ENCODE measurements at places on chromosomes 4 and X. TPM values are rescaled to one million over a fixed set of nuclear protein-coding genes. Genes with fewer than 3 reads are reported as not detected.

DNA sequence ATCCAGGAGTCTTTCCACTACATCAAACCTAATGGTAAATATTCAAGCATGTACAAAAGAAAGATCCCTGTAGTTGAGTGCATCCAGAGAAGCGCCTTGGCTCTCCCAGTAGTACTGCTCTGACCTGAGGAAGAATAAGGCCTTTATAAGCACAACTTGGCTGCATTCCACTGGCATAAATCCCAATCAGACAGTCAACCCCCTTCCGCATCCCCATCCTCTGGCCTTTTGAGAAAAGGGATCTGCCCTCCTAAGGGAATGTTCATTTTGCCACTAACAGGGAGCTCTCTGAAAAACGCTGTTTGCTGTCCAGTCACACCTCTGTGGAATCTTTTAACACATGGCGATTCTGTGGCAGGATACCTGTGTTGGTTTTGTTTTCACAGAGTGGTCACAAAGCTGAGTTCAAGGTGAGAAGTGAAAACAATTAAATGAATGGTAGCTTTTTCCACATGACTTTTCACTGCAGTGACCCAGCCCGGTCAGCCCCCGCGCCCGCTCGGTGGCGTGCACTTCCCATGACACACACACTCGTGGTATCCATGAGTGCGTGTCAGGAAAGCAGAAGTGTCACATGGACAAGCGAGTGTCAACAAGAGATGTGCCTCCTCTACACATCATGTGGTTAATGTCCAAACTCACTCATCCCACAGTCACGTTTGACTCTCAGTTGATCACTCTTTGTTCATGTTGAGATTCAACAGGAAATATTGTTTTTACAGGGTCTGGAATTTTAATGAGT lies 112.2 kb upstream of the ENPP6 start:
- H3K4me1 ChIP-seq: peaks cover 20% of the 10 kb centered on the region
- peak; percentile 60 for DNase-seq
- H3K36me3 ChIP-seq: no peaks in the 10 kb centered on the region
- no peaks in the 10 kb centered on the region for H3K27me3 ChIP-seq
- H3K4me3 ChIP-seq: no peak overlapping the region

GRCh38 chr4:176906709-176907108 lies 114.0 kb upstream of the VEGFC start:
- no peak for DNase-seq
- H3K4me1 ChIP-seq: peaks cover 3% of the 10 kb centered on the region
- no peaks in the 10 kb centered on the region for H3K27me3 ChIP-seq
- no peak overlapping the region for H3K27ac ChIP-seq

Gene CSN2
- total RNA-seq: not detected

DNA sequence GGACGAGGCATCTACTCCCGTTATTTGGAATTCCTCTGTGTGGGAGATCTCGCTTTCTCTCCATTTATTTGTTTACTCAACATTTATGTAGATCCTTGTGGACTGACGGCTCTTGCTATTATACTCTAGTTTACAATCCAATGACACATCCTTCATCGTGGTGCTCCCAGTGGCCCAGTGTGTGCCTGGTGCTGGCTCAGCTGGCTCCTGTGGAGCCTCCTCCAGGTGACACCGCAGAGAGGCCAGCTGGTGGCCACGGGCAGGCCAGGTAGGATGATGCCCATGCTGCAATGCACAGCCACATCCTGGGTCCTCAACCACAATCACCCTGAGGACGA lies 84.0 kb upstream of the AFAP1 start:
- H3K27me3 ChIP-seq: no peaks in the 10 kb centered on the region
- no peak overlapping the region for H3K27ac ChIP-seq
- H3K4me3 ChIP-seq: no peak overlapping the region
- no peaks in the 10 kb centered on the region for H3K4me1 ChIP-seq
- H3K36me3 ChIP-seq: no peaks in the 10 kb centered on the region
- DNase-seq: no peak

DNA sequence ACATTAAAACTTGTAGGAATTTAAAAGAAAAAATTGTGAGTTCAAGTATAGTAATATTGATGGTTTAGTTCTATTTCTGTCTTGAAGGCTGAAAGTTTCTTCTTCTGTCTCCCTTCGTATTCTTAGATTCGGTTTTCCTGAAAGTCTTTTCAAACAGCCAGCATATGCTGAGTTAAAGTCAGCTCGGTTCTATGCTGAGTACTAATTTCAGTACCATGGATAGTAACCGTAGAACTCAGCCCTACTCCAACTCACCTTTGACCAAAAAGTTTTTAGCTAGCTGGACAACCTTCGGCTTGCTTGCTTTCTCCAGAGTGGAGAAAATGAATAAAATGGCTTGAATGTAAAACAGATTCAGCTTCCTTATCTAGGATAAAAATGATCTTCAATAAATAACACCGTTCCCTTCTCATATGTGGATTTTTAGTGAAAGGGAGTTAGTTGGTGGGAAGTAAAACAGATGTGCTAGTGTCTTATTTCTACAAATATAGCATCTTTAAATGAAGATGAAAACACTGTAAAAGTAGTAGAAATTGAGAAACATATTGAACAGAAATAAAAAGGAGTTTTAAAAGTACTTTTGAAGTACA lies 5.2 kb downstream of the POU4F2 start:
- no peak for DNase-seq
- H3K36me3 ChIP-seq: peaks cover 2% of the 10 kb centered on the region
- H3K27me3 ChIP-seq: peaks cover 64% of the 10 kb centered on the region
- H3K4me1 ChIP-seq: peaks cover 7% of the 10 kb centered on the region

GRCh38 chr4:32697281-32697814 lies 1977.2 kb downstream of the PCDH7 start:
- H3K4me3 ChIP-seq: no peak overlapping the region
- DNase-seq: no peak
- no peaks in the 10 kb centered on the region for H3K36me3 ChIP-seq
- H3K27me3 ChIP-seq: no peaks in the 10 kb centered on the region

DNA sequence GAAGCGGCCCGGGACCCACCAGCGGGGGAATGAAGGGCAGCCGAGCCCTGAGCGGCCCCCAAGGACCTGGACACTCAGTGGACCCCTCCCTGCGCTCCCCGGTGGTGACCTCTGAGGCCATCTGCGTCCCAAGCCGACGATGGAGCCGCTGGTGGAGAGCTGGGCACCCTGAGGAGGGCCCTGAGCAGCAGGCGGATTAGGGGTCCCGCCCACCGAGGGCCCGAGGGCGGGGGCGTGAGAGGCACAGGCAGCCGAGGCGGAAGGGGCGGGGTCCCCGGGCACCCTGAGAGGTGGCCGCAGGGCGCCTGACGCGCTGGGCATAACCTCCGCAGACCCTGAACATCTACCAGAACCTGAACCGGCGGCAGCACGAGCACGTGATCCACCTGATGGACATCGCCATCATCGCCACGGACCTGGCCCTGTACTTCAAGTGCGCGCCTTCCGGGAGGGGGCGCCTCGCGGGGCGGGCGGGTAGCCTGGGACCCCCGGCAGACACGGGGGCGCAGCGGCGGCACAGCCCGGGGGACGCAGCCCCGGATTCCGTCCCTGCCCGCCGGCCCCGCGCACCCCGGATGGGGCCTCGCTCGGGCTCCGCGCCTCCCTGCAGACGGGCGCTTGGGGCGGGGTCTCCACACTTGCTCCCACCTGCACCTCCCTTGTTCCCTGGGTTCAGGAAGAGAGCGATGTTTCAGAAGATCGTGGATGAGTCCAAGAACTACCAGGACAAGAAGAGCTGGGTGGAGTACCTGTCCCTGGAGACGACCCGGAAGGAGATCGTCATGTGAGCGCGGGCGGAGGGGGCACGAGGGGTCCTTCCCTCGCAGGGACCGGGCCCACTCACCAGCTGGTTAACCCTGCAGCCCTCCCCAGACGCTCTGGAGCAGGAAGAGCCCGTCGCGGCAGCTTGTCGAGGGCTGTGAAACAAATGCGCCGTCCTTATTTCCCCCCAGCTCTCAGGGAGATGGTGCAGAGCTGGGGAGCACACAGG lies 10.3 kb downstream of the ATP5ME start:
- peaks cover 12% of the 10 kb centered on the region for H3K4me1 ChIP-seq
- peak overlapping the region; percentile 83 for H3K4me3 ChIP-seq
- H3K27ac ChIP-seq: peak overlapping the region; percentile 82
- H3K36me3 ChIP-seq: peaks cover 5% of the 10 kb centered on the region
- DNase-seq: peak; percentile 82

Gene SMIM31
- total RNA-seq: not detected

Gene TMEM129
- total RNA-seq: 18.1 TPM

DNA sequence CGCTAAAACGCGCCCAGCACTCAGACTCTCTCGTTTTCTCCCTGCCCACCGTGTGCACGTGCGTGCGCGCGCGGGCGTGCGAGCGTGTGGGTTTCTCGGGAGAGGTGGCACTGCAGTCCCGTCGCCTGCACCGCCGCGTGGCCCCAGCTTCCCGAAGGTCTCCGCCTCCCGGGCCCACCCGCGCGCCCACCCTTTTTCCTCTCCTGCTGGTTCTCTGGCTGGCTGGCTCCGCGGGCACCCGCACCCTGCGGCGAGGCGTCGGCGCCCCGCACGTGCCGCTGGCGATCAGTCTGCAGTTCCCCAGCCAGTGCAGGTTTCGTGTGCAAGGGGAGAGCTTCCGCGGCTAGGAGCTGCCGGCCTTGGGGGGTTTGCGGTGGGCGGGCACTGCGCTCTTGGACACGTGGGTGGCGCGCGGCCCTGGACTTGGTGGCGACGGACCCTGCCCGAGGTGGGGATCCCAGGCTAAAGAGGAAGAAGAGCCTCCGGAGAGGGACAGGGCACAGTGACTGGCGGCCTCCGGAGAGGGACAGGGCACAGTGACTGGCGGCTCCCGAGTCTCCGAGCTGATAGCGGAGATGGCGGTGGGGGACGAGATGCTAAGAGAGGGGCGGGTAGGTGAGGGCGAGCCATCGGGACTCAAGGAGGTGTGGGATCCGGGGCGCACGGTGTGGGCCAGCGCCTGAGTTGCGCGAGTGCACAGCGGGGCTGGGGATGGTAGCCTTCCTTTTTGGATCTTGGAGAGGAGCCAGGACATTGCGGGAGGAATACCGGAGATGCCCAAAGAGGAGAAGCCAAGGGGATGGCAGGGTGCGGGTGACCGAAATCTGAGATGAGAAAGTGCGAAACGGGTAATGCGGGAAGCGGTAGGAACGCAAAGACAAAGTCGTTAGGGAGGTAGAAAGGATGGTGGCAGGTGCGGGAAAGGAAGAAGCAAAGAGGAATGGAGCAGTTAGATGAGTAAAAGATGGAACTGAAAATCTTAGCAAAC lies at the start of gene FAM184B:
Gene FAM184B (minus strand): TSS at position 322 of the 988 bp plus-strand sequence. CDS start 322 bp downstream, outside the sequence.
- H3K36me3 ChIP-seq: no peaks in the 10 kb centered on the region
- H3K4me1 ChIP-seq: peaks cover 11% of the 10 kb centered on the region
- H3K27me3 ChIP-seq: peaks cover 33% of the 10 kb centered on the region
- no peak within 1 kb of the TSS for H3K27ac ChIP-seq
- DNase-seq: no peak

DNA sequence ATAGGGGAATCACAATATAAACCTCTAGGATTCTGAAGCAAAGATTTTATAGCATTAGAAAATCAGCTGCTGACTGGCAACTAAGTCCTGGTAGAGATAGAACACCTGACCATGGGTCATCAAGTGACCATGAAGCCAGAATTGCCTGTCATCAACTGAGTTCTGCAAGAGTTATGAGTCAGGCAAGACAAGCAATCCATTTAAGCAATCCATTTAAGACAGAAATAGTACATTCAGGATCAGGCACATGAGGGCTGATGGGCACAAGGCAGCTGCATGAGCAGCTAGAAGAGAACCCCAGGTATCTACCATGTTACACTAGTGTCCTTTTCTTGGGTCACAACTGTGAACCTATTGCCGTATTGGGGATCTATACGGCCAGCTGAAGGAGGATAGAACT lies 98.9 kb downstream of the SPRY1 start:
- no peaks in the 10 kb centered on the region for H3K36me3 ChIP-seq
- DNase-seq: no peak
- peaks cover 6% of the 10 kb centered on the region for H3K27me3 ChIP-seq
- no peaks in the 10 kb centered on the region for H3K4me1 ChIP-seq

- no peaks in the 10 kb centered on the region for H3K4me1 ChIP-seq
- no peak overlapping the region for H3K4me3 ChIP-seq
- H3K36me3 ChIP-seq: no peaks in the 10 kb centered on the region
- no peaks in the 10 kb centered on the region for H3K27me3 ChIP-seq
- no peak for DNase-seq
- no peak overlapping the region for H3K27ac ChIP-seq
These were observed 1077.3 kb downstream of the RAPGEF2 start for GRCh38 chr4:160180211-160180610.

Gene TMEM47
- not detected for total RNA-seq

- H3K36me3 ChIP-seq: no peaks in the 10 kb centered on the region
- no peak for DNase-seq
- no peak overlapping the region for H3K27ac ChIP-seq
These were observed 250.9 kb downstream of the TENM3 start for GRCh38 chr4:182494103-182494502.

Gene ZC4H2
- total RNA-seq: 9.1 TPM

DNA sequence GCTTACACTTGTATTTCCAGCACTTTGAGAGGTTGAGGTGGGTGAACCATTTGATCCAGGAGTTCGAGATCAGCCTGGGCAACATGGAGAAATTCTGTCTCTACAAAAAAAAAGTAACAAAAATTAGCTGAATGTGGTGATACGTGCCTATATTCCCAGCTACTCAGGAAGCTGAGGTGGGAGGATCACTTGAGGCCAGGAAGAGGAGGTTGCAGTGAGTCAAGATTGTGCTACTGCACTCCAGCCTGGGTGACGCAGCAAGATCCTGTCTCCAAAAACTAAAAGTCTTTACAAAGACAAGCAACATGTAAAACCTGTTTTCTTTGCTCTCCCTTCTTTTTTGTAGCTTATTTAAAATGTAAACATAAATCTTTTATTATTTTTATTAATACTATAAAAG lies 1156.1 kb downstream of the FAT4 start:
- no peaks in the 10 kb centered on the region for H3K36me3 ChIP-seq
- DNase-seq: no peak
- no peak overlapping the region for H3K27ac ChIP-seq

Gene F11
- not detected for total RNA-seq

GRCh38 chr4:141350122-141350905 lies 129.6 kb downstream of the ZNF330 start:
- H3K27ac ChIP-seq: no peak overlapping the region
- H3K4me3 ChIP-seq: no peak overlapping the region
- no peak for DNase-seq
- peaks cover 1% of the 10 kb centered on the region for H3K4me1 ChIP-seq

- DNase-seq: no peak
- H3K27me3 ChIP-seq: no peaks in the 10 kb centered on the region
- H3K4me1 ChIP-seq: peaks cover 3% of the 10 kb centered on the region
- no peak overlapping the region for H3K4me3 ChIP-seq
These were observed 63.5 kb upstream of the MAOA start for GRCh38 chrX:43592597-43592996.

DNA sequence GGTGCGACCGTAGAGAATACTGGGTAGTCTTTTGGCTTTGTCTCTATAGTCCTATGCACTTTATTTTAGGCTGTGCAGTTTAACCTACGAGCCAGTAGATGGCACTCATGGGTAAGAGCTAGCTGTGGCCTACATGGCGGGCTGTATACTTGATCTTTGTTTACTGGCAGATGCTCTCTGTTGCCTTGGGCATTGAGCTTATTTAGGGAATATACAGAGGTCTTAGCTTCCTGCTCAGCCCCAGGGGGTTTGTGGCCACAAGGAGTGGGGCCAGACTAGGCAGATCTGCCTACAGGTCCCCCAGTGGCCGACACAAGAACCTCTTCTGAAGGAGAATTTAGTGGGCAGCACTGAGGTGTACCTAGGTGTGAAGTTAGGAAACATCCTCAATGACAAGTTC lies 227.6 kb upstream of the HDX start:
- H3K36me3 ChIP-seq: no peaks in the 10 kb centered on the region
- no peaks in the 10 kb centered on the region for H3K4me1 ChIP-seq
- H3K27ac ChIP-seq: no peak overlapping the region

Data from activated CD4-positive, alpha-beta memory T cell treated with anti-CD3 and anti-CD28 coated beads for 36 hours (primary cell).